ENCODE measurements at places on chromosomes 6 and 20. TPM values are rescaled to one million over a fixed set of nuclear protein-coding genes. Genes with fewer than 3 reads are reported as not detected.

MEI4 gene
- not detected for total RNA-seq

GRCh38 chr20:59063358-59064213, 21.0 kb upstream of the PRELID3B start:
- no peak overlapping the region for H3K27ac ChIP-seq
- DNase-seq, result peak; percentile 95
- H3K4me1 ChIP-seq, result peaks cover 2% of the 10 kb centered on the region
- no peak overlapping the region for H3K4me3 ChIP-seq
- peaks cover 6% of the 10 kb centered on the region for H3K27me3 ChIP-seq

DNA sequence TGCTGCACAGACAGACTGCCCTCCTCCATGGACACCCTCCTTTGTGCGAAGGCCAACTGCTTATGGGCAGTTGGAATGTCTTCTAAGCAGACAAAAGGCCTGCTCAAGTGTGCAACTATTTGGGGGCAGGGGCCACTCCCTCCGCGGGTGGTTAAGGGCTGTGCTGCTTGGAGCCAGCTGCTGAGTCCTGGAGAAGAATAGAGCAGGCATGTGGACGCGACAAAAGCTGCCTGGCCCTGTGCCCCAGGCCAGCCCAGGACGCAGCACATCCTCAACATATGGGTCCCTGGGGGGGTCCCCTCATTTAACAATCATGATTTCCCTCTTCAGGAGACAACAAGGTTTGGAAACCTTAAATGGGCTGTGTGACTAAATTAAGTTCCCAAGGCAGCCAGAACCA, 45.5 kb upstream of the ENTPD6 start:
- DNase-seq, result no peak
- H3K27me3 ChIP-seq, result peaks cover 49% of the 10 kb centered on the region
- no peaks in the 10 kb centered on the region for H3K36me3 ChIP-seq
- H3K4me1 ChIP-seq, result peaks cover 2% of the 10 kb centered on the region

DNA sequence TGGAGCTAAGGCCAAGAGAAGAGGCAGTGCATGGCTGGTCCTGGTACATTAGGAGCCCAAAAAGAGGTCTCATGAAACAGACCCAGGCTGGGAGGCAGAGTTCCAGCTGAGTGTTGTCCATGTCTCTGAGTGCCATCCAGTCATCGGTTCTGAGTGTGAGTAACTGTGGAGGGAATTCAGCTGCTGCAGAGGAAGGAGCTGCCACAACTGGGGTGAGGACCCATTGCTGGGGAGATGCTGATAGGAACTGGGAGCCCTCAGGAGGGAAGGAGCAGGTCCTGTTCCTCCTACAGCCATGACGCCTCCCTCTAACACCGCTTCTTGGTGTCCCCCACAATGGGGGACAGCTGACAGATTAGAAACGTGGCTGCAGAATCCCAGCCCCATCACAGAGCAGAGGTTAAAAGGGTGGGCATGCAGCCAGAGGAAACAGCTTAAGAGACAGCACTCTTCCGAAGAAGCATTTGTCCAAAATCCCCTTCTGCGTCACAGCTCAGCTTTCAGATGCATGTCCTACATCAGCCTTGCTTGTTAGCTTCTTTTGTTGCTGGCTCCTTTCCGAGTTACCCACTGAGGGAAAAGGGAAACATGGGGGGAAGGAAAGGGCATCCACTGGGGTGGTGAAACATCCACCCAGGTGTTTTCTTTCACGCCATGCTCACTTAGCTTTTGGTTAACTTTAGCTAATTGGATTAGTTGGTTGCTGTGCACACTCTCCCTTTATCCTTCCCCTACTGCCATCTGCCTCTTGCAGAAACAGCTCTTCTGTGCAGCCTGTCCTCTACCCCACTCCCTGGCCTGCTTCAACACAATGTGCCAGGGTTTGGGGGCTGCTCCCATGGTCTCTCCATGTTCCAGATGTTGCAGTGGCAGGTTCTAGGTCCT, 239.2 kb downstream of the SYNDIG1 start:
- no peaks in the 10 kb centered on the region for H3K4me1 ChIP-seq
- H3K4me3 ChIP-seq, result no peak overlapping the region
- peaks cover 23% of the 10 kb centered on the region for H3K27me3 ChIP-seq

DNA sequence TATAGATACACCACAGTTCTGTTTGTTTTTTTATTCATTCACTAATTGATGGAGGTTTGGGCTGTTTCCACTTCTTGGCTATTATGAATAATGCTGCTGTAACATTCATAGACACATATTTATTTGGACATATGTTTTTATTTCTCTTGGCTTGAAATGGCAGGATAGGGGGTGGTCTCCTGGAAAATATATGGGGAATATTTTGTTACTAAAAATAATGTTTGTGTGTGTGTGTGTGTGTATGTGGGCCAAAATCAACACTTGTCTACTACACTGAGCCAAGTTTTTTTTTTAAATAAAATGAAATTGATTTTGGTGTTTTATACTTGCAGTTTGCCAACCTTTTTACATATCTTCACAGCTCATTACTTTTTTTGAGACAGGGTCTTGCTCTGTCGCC, 264.4 kb upstream of the SULF2 start:
- H3K27me3 ChIP-seq, result no peaks in the 10 kb centered on the region
- H3K4me1 ChIP-seq, result no peaks in the 10 kb centered on the region
- no peak overlapping the region for H3K27ac ChIP-seq
- H3K4me3 ChIP-seq, result no peak overlapping the region
- no peaks in the 10 kb centered on the region for H3K36me3 ChIP-seq
- DNase-seq, result no peak

- no peak overlapping the region for H3K27ac ChIP-seq
- no peak overlapping the region for H3K4me3 ChIP-seq
- no peak for DNase-seq
- no peaks in the 10 kb centered on the region for H3K27me3 ChIP-seq
- no peaks in the 10 kb centered on the region for H3K36me3 ChIP-seq
- no peaks in the 10 kb centered on the region for H3K4me1 ChIP-seq
Observed at GRCh38 chr20:29326376-29327070, 1930.9 kb upstream of the DEFB115 start.

GPX5 gene
- total RNA-seq, result not detected

SPEF1 gene
- total RNA-seq, result under 0.01 TPM

GRCh38 chr6:144360401-144360800, 75.3 kb downstream of the UTRN start:
- peaks cover 3% of the 10 kb centered on the region for H3K4me1 ChIP-seq
- no peak overlapping the region for H3K4me3 ChIP-seq
- DNase-seq, result no peak
- no peaks in the 10 kb centered on the region for H3K27me3 ChIP-seq

- H3K27me3 ChIP-seq, result no peaks in the 10 kb centered on the region
- H3K4me3 ChIP-seq, result no peak overlapping the region
- H3K36me3 ChIP-seq, result no peaks in the 10 kb centered on the region
- H3K27ac ChIP-seq, result no peak overlapping the region
- H3K4me1 ChIP-seq, result no peaks in the 10 kb centered on the region
Observed at GRCh38 chr20:22425344-22426295, 158.8 kb downstream of the FOXA2 start.

- H3K36me3 ChIP-seq, result no peaks in the 10 kb centered on the region
- H3K4me1 ChIP-seq, result peaks cover 2% of the 10 kb centered on the region
- DNase-seq, result no peak
Observed at GRCh38 chr20:35446356-35447078, 8.5 kb upstream of the GDF5 start.

DNA sequence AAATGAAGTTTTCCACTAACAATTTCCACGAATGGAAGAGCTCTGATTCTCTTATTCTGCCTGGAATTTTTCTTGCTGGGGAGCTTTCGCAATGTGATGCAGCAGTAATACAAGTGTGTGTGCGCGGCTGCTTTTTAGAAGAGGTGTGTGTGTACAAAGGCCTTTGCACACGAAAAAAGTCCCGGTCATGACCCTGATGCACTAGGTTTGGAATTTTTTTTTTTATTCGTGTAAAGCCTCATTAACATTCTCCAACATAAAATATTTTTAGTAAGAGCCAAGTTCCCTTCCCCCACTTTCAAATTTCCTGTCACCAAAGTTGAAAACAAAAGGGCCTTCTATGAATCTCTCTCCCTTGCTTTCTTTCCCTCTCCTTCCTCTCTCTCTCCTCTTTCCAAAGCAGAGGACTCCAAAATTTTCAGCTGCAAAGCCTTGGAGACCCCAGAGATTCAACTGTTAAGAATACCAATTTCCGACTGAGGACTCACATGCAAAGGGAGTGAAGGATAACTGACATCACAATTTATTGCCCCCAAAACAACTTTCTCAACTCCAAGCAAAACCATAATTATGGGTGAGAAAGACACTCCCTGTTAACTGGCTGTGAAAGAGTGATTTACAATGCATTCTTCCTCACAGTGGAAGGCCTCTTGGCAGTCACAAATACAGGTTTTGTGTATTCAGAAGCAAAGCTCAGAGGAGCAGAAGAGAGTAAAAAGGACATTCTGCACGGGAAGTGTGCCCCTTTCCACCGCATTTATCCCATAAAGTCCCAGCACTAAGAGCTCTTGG, 421.2 kb upstream of the JARID2 start:
- no peaks in the 10 kb centered on the region for H3K27me3 ChIP-seq
- DNase-seq, result no peak
- H3K4me1 ChIP-seq, result peaks cover 4% of the 10 kb centered on the region
- no peak overlapping the region for H3K27ac ChIP-seq
- H3K4me3 ChIP-seq, result no peak overlapping the region
- no peaks in the 10 kb centered on the region for H3K36me3 ChIP-seq

- H3K27me3 ChIP-seq, result no peaks in the 10 kb centered on the region
- DNase-seq, result no peak
- peaks cover 7% of the 10 kb centered on the region for H3K4me1 ChIP-seq
- H3K27ac ChIP-seq, result peak overlapping the region; percentile 85
- peaks cover 22% of the 10 kb centered on the region for H3K36me3 ChIP-seq
- H3K4me3 ChIP-seq, result peak overlapping the region; percentile 50
Observed at GRCh38 chr6:37168811-37169495, 999 bp upstream of the PIM1 start.

- H3K4me1 ChIP-seq, result no peaks in the 10 kb centered on the region
- no peaks in the 10 kb centered on the region for H3K36me3 ChIP-seq
- no peaks in the 10 kb centered on the region for H3K27me3 ChIP-seq
- H3K27ac ChIP-seq, result no peak overlapping the region
Observed at GRCh38 chr6:88535306-88535705, 369.2 kb upstream of the CNR1 start.
